GM23248 (cell line): ENCODE measurements at places on chromosomes 4 and X.

DNA sequence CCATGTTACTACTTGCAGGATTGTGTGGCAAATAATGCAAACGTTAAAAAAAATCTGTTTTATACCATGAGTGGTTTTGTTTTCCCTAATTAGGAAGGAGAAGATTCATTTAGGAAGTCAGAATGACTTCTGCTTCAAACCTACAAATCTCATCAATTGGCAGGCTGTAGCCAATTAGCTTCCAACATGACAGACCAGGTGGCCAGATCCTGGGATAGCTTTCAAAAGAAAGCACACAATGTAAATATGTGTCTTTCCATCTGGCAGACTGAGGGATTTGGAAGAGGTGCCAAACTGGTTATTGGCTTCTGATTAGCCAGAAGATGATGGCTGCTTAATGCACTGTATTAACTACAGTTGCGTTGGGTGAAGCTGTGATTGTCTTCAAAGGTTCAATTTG lies 432.8 kb downstream of the ANKRD50 start:
- no peak for DNase-seq

- DNase-seq: no peak
Measured at GRCh38 chr4:2275546-2276251, 13.8 kb upstream of the MXD4 start.

DNA sequence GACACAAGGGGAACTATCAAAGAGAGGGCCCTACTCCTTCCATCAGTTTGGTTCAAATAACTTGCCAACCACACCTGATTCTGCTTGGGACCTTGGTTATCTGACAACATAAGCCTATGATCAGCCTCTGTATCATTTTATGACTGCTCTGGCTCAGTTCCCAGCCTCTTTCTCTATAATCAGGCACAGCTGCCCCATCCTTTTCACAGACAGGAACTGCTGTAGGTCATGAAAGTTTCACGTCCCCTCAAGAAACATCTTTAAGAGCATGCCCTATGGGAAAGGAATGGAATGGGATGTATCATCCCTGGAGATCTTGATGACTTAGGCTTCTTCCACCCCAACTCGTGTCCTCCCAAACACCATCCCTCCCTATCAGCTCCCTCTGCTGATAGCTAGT lies 243.4 kb downstream of the AR start:
- peak; percentile 63 for DNase-seq

- peak; percentile 67 for DNase-seq
Measured at GRCh38 chr4:22315628-22316027, 200.2 kb downstream of the ADGRA3 start.

DNA sequence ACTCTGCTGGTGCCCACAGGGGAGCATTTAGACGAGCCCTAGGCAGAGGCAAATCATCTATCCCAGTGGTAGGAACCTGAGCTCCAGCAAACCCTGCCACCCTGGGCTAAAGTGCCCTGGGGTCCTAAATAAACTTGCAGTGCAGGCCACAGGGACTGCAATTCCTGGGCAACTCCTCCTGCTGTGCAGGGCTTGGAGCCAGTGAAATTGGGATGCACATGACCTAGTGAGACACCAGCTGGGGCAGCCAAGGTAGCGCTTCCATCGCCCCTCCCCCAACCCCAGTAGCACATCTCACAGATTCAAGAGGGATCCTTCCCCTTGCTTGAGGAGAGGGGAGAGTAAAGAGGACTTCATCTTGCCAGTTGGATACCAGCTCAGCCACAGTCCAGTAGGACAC lies 44.1 kb downstream of the CHRNA9 start:
- DNase-seq: no peak

DNA sequence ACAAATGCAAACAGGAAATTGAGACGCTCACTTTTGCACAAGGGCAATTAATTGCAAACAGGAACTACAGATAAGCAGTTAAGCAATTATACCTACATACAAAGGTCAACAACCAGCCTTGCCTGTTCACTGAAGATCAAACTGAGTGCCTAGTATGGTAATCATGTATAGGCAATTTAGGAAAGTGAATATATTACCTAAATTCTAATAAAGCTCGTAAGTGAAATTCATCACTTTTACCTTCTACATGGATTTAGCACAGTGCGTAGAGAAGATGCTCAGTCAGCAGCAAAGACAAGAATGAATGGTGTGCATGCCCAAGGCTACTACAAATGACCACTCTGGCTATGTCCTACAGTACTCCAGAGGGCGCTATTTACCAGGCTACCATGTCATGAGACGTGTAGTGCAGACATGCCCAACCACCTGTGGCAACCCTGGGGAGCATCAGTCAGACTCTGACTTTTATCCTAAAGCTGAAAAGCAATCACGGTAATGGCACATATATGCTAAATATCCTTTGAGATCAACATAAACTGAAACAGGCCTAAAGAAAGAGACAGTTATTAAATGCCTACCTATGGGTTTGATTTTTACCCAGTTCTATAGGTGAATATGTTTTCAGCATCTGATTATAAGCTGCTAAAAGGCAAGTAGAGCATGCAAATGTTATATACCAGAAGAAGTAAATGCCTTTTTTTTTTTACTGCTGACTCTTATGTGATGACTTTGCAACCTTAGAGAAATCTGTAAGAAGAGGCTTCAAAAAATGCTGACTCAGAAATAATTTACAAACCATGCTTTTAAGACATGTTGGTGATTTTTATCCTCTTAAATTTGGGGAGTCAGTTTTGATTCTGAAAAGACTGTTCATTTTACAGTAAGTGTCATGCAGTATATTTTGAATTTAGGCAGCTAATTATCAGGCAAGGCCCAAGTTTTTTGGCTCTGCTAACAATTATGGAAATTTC lies 178.0 kb downstream of the PPP3CA start:
- peak; percentile 70 for DNase-seq

DNA sequence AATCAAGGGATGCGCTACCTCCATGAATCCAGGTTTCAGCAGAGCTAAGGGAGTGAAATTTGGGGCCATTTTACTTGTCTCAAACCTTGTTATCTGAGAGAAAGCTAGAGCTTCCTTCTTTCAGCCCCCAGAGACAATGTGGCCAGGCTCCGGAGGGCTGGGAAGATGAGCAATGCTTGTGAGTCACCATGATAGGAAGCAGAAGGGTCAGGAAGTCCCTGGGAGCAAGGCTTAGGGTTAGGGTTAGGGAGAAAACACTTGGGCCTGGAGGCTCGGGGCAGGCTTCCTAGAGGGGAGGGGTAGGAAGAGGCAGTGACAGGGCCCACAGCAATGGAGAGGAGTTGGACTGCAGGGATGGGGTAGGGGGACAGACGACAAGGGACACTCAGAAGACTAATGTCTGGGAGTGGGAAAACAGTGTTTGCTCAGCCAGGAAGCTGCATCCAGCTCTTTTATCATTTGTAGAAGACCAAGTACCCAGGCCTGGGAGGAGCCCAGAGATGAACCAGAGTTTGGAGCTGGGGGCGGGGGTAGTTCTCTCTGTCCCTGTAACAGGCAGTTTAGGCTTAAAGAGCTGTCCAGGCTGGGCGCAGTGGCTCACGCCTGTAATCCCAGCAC lies 16.4 kb upstream of the PORCN start:
- peak; percentile 68 for DNase-seq

DNA sequence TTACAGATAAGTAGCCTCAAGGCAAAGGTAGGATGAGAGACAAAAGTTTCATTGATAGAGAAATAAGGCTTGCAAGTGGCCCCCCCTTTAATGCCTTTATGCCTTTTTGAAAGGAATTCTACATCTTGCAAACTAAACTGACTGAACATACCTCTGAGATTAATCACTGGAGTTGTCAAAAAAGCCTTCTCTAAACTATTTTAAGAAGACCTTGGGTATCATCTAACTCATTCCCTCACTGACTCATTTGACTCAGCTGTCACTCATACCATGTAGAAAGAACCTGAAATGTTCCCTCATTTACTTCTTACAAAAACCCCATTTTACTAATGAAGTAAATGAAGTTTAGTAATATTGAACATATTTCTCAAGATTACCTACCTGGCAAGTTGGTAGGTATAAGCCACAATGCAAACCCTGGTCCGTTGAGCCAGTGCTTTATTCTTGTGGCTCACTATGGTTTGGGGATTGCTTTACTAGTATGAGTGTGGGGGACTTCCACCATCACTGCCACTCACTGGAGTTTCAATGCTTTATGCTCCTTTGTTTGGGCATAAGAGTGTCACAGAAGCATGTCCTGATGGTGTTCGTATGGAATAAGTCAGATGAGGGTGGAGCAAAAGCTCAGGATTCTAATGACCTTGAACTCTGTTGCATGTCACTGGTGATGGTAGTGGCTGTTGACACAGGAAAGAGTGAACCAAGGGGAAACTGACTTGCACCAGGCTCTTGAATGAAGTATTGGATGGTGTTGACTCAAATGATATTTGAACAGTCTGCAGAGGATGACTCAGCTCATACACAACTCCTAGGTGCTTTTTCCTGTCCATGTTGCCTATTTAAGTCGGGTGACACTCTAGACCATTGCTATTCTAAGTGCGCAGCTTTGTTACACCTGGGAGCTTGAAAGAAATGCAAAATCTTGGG lies 305.5 kb upstream of the EMCN start:
- DNase-seq: peak; percentile 7

DNA sequence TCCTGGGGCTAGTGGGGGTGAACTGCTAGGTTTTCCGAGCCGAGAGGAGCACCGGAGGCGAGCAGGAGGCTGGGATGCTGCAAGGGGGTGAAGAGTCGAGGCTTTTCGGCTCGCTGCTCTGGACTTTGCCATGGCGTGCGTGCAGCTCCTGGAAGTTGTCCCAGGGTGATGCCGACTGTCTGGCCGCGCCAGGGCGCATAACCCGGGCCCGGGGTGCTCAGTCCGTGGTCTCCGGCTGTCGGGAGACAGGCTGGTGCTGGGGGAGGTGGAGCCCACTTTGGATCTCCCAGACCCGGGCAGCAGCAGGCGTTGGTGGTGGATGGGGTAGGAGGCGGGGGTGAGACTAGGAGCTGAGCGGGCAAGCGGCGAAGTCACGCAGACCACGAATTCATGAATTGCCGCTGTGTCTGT lies 793 bp downstream of the GRIA3 start:
- DNase-seq: peak; percentile 69

DNA sequence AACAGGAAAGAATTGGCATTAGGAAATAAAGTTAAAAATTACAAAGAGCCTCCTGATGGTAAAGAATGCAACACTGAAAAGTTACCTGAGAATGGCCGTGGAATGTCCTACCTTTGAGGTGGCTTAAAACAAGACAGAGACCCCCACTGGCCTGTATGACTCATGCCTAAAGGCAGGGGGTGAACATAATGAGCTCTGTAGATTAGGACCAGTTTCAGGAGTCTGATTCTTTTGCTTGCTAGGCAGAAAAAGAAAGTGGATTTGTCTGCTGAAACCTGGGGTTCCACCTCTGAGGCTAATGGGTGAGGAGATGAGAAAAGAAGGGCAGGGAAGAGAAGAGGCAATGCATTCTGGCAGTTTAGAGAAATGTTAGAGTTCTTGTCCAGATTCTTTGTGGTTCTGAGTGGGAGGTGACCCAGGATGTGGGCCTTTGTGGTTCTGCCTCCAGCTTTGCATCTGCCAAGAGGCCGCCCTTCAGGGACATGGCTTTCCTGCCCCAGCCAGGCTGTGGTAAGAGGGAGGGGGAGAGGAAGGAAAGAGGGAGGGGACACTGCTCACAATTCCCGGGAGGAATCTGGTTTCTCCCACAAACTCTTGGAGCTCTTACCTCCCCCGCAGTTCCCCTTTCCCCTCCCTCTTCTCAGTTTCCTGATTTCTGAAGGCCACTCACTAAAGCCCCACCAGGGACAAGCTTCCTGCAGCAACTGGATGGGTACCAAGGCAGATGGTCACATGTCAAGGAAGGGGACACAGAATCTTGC lies 109.6 kb downstream of the EFNB1 start:
- peak; percentile 38 for DNase-seq

DNA sequence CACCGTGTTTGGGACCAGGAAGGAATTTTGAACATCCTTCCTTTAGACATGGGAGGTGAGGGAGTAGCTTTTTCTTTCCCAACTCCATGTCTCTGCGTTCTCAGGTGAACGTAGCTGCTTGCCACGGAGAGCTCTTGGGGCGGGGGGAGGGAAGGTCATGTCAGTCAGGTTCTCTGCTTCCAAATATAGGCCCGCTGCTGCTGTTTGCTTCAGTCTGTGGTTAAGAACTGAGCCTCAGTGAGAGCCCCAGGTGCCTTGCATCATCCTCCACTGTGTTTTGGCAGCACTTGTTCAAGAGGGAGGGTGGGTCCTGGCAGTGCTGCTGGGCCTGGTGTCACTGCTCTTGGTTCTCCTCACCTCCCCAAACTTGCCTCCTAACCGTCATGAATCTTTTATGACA lies 46.5 kb downstream of the HADH start:
- DNase-seq: no peak

DNA sequence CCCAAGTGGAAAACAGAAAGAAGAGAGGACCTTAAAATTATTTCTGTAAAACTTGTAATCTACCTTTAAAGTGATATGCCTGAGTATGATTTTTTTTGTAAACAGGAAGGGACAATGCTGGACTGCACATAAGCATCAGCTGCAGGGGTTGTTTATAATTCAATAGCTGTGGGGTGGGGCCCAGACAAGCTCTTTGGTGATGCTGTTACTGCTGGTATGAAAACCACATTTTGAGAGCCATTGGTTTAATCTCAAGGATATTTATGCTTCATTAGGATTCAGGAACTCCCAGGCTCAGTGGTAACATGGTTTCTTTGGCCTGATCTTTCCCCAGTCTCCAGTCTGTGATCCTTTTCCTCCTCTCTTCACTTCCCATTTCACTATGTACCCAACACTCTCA lies 34.3 kb upstream of the GRPR start:
- DNase-seq: no peak

- no peak for DNase-seq
Measured at GRCh38 chr4:8553216-8553615, 27.0 kb upstream of the GPR78 start.

- peak; percentile 16 for DNase-seq
Measured at GRCh38 chrX:24335871-24336270, 22.0 kb upstream of the SUPT20HL2 start.

DNA sequence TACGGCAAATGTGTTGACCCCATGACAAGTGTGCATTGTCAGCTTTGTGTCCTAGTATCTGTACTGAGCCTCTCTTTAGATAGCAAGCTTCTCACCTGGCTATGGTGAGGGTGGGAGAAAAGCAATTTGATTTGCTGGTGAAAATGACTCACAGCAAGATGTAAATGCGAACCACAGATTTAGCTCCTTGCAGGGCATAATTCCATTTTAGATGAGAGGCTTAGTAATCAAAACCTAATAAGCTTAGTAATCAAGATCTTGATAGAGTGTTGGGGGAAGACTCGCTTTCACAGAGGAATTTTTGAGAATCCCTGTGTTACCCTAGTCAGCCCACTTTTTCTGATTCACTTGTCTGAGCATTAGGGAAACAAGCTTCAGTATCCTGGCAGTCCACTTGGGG lies 7.7 kb upstream of the OCIAD2 start:
- no peak for DNase-seq

DNA sequence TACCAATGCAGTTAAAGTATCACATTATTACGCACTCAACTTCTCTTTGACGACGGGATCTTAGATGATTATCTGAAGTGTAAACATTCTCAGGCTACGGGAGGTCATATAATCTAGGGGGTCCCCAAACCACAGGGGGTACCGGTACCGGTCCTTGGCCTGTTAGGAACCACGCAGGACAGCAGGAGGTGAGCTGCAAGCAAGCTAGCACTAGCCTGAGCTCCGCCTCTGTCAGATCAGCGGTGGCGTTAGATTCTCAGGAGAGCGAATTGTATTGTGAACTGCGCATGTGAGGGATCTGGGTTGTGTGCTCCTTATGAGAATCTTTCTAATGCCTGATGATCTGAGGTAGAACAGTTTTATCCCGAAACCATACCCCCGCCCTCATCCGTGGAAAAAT lies 20.6 kb upstream of the PRR27 start:
- no peak for DNase-seq
